ENCODE measurements at places on chromosomes 5 and 9.

DNA sequence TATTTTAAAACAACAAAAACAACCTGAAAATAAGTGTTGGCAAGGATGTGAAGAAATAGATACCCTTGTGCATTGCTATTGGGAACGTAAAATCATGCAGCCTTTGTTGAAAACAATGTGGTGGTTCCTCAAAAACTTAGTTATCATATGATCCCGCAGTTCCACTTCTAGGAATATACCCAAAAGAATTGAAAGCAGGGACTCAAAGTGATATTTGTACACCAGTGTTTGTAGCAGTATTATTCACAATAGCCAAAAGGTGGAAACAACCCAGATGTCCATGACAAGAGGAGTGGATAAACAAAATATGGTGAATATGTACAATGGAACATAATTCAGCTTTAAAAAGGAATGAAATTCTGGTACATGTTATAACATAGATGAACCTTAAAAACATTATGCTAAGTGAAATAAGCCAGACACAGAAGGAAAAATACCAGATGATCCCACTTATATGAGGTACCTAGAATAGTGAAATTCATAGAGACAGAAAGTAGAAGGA lies 29.0 kb downstream of the IRF1 start:
- DNase-seq = no peak

DNA sequence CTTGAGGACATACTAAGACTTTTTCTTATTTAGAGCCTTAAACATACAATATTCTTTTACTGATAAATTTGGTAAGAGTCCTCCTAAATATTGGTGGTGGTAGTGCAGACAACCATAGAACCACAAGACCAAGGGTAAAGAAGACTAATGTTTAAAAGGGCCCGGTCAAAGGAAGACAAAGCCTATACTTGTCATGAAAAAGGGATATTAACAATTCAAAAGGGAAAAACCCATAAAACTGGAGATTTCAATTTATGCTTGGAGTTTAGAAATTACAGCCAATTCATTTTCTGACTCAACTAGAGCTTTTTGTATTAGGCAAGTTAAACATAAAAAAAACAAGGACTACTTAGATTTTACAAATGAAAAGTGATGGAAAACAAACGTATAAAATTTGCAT lies 24.4 kb downstream of the FEM1C start:
- DNase-seq = no peak

GRCh38 chr5:103461243-103461642 lies 101.3 kb downstream of the NUDT12 start:
- peak; percentile 18 for DNase-seq

DNA sequence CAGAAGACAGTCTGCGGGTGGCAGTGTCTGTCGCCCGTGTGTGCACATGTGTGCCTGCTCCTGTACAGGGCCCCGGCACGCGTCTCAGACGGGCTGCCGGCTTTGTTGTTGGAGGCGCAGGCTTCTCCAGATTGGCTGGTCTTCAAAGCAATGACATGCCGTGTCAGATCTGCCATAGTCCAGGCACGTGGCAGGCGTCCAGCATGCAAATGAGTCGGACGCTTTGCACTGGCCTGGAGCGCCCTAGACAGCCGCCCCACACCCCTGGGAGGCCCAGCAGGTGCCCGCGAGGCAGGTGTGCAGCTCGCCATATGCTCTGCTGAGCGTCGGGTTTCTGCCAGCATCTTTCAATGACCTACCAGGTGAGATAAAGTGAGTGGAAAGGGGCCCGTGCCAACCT lies 71.5 kb downstream of the GADD45G start:
- no peak for DNase-seq

DNA sequence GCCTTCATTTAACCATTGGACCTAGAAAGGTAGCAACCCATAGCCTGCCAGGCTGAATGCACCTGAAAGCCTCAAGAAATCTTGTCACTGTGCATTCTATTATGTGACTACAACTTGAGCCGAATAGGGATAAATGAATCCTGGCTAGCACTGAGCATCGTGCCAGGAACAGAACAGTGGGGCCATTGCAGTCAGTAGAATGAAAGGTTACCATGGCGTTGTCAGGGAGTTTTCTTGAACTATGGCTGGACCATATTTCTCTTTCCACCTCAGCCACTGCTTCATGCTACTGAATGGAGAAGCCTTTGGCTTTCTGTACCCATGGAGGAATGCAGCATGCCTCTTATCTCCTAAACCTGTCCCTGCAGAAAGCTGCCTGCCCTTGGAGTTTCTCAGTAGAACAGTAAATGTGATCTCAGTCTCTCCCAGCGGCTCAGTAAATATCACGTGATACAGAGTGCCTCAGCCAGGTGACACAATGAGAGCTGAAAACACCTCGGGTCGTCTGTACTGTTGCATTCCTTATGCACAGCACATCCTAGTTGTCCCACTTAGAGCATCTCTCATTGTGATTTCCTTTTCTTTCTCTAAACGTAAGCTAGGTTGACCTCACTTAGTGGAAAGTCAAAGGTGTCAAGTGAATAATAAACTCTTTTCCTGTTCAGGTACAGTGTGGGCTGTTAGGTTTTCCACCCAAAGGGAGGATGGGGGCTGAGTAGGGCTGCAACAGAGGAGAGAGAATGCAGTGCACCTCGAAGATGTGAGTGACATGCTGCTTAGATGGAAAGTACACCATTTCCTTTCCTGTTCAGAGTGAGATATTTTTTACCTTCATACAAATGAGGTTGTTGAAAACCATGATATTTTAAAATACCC lies 115.3 kb downstream of the MACIR start:
- no peak for DNase-seq

GRCh38 chr5:67809589-67809988 lies 406.0 kb upstream of the PIK3R1 start:
- no peak for DNase-seq

GRCh38 chr5:42858687-42859086 lies 47.0 kb upstream of the SELENOP start:
- no peak for DNase-seq

DNA sequence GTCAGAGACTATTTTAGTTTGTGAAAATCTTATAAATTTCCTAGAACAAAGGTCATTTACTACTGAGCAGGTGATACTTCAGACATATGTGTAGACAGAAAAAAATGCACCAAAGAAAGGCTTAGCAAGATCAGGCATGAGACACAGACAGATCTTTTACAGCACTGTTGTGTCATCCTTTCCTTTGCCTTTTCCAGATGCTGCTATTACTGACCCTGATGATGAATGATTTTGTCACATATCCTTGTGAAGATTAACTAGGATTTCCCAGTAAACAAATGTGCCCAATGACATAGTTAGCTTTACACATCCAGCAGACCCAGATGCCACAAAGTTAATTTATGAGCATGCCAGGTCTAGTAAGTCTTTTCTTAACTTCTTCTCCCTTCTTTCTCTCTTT lies 68.2 kb downstream of the DMRTA1 start:
- no peak for DNase-seq

- DNase-seq = no peak
Measured at GRCh38 chr9:131167146-131167692, 41.8 kb downstream of the NUP214 start.

DNA sequence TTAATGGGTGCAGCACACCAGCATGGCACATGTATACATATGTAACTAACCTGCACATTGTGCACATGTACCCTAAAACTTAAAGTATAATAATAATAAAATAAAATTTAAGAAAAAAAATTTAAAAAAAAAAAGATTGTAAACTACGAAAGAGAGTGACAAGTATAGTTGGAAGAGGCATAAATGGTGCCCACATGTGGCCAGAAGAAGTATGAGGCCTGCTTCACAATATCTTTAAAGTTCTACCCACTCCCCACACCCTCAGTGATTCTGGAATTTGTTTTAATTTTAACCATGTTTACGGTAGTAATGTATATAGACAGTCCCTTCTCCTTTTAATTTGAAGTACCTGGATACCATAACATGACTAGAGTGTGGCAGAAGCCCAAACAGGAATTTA lies 172.7 kb downstream of the CHSY3 start:
- DNase-seq = no peak

- no peak for DNase-seq
Measured at GRCh38 chr5:82619097-82619496, 340.9 kb upstream of the RPS23 start.

DNA sequence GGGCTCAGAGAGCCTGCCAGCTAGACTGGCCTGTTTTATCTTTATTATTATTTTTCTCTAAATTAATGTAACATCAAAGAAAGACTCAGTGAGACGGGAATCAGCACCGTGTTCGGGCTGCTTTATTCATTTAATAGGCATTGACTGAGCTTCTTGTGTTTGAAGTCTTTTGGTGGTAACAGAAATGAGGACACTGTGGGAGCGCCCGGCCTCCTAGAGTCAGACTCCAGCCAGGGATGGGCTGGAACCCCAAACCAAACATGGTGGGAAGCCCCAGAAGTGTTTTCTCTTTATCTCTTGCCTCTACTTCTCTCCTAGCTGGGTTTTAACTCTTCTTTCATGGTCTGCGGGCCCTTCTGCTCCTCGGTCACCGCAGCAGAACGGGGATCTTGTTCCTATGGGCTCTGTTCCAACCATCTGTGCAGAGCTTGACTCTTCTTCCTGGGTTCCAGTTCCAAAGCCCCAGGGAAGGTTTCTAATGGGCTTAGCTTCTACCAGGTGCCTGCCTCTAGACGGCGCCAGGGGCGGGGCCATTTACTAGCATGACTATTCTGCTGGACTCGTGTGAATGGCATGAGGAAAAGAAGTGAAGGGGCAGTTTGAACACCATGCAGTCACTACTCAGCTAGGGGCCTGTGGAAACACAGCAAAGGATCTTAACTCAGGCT lies 123.8 kb downstream of the FGF18 start:
- DNase-seq = no peak

GRCh38 chr9:87063246-87063645 lies 115.9 kb upstream of the GAS1 start:
- peak; percentile 34 for DNase-seq

- DNase-seq = no peak
Measured at GRCh38 chr5:3025392-3025791, 273.9 kb upstream of the IRX2 start.

DNA sequence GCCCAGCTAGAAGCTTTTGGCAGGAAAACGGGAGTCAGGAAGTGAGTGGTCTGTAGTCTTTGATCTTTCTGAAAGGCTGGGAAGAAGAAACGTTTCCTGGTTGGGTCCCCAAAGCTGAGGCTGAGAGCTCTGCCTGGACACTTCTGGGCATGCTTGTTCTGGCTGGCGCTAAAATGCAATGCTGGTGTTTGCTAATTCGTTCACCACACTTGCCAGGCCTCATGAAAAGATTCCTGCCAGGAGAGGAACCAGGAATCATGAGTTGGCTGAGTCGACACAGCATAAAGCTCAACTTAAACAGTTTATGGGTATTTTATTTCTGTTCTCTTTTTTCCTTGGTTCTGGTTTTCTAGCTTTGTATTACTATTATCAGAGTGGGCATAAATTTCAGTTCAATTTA lies 10.7 kb upstream of the PTGR1 start:
- DNase-seq = no peak

GRCh38 chr5:178545941-178546674 lies 44.1 kb downstream of the COL23A1 start:
- DNase-seq = no peak

Data from AG08396 (cell line).